ENCODE measurements at places on chromosomes 12 and 14.

GRCh38 chr12:59657266-59657665, 61.4 kb downstream of the SLC16A7 start:
- no peak for DNase-seq

DNA sequence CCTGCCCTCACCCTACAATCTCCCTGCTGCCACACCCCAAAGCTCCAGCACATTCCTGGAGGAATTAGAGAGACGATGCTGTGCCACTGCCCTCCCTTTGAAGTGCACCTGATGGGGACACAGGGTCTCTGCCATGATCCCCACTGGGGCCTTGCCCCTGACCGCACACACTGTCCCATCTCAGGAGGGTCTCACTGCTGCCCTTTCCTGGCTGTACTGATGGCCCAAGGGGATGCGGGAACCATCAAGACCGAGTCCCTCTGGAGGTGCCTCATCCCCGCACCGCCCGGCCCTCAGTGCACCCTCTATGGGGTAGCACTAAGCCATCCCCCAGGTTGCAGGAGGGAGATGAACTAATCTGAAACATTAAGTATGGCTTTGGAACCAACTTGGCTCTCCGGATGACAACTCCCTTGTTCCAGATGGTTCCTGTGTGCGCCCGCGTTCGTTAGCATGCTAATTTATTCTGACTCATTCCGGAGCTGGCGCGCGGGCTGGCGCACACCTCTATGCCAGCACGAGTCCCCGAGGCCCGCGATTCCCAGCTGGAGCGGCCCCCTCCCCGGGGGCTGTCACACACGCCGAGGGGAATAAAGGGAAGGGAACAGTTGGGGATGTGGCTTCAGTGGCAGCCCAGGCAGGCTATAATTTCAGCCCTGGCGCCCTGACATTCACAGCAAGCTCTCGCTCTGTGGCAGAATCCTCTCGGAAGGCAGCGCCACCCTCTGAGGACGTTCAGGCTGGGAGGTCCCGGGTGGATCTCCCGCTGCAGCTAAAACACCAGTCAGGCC, 34.2 kb upstream of the C14orf180 start:
- no peak for DNase-seq

- DNase-seq = no peak
These were observed 11.9 kb upstream of the KLRB1 start for GRCh38 chr12:9619411-9620179.

DNA sequence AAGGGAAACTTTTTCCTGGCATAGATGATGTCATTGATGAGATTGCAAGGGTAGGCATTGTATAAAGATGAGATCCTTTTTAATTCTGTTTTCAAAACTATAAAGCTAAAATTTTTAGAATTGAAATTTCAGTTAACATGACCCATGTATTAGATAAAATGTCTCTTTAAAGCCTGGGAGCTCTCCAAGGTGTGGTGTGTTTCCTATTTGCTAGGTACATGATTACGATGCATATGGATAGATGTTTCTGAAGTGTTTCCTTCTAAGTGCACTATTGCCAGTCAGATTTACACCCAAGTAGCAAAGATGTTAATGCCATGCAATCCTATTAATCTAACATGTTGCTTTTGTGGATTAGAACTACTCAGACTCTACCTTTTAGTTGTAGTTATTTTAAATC, 834.7 kb downstream of the DIO2 start:
- DNase-seq = no peak

DNA sequence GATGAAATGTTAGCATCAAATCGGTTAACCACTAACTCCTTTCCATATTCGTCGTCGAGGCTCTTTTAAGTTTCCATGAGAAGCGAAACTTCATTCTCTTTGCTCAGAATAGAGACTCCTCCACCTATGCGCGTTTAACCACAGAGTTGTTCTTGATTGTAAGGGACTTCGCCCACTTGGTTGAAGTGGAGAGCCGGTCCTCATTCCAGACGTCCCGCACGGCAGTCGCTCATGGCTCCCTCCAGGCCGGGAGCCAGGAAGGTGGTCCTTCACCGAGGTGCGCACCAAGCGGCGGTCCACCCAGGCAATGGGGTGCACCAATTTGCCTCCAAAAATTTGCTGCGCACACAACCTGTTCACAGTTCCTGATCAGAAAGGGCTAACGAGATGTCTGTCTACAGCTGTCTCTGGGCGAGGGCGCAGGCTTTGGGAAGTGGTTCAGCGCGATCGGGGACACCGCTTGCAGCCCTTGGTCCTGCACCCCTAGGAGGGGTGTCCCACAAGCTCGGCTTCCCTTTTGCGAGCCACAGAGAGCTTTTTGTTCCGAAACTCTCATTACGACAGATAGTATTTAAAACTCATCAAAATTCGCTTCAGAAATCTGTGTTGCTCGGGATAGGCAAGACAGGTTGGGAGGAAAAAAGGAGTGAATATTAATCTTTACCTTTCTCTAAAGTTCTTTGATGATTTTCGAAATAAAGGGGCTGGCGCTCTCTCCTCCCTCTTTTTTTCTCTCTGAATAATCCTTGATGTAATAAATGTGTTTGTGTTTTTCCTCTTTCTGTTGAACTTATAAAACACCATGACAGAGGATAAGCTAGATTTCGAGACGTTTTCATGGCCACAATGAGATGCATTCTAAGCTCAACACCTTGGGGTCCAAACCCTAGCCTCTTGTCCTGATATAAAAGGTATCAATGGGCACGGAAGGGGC, 6.4 kb upstream of the ALX1 start:
- DNase-seq = no peak

DNA sequence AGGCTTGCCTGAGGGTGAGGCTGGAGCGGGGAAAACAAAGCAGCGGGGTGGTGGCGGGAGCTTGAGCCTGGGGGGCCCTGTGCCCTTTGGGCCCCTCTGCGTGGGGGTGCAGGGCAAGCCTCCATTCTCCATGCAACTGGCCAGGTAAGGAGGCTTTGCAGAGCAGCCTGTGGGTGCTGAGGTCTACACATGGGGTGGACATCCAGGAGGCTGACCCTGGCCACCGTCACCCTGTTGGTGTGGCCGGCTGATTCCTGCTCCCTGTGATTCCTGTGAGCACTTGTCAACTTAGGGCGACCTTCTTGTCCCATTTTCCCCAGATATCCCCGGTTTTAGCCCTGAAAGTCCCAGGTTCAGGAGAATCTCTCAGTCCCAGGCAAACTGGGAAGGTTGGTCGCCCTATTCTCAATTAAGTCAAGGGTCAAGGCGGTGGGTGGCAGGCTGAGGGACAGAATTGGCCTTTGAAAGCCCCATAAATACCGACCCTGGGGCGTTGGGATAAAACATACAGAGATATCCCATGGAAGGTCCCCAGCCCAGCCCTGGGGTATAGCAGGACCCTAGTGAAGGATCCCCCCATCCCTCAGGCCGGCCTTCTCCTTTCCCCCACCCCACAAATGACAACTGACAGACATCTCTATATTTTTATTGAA, 70.5 kb downstream of the PRIMA1 start:
- no peak for DNase-seq

GRCh38 chr12:8991371-8992345, 2.3 kb downstream of the KLRG1 start:
- no peak for DNase-seq

DNA sequence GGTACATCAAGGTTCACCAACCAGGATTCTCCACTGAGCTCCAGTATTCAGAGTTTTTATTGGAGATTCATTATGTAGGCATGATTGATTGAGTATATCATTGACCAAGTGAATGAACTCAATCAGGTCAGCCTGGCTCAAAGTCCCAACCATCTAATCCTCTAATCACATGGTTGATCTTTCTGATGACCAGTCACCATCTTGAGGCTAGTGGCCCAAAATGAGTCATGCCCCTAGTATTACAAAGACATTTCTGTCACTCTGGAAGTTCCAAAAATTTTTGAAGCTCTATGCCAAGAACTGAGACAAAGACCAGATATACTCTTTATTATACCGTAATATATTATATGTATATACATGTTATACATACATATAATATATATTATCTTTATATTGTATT, 75.9 kb upstream of the ATF7IP start:
- no peak for DNase-seq

- DNase-seq = no peak
These were observed 2.2 kb downstream of the GPR132 start for GRCh38 chr14:105063056-105063455.

- no peak for DNase-seq
These were observed 156.4 kb downstream of the TPH2 start for GRCh38 chr12:72095025-72095424.

DNA sequence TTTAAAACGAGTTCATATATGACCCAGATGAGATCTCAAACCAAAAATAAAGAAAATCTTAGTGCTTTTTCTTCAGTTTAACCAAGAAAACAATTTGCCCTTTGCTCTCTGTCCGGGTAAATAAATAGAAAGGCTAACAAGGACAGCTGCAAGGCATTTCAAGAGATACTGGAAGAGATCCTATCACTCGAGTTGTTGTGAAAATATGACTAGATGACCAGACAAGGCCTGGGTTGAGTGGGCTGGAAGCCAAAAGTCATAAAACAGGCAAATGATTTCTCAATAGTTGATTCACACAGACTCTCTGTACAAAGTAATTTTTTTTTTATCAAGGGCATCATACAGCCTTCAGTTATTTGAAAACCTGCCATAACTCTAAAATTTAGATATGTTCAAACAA, 55.9 kb upstream of the AVPR1A start:
- no peak for DNase-seq

- peak; percentile 65 for DNase-seq
These were observed 165.7 kb downstream of the SRGAP1 start for GRCh38 chr12:64010069-64010686.
